GM12864 (cell line): ENCODE measurements at places on chromosomes 2 and 18.

DNA sequence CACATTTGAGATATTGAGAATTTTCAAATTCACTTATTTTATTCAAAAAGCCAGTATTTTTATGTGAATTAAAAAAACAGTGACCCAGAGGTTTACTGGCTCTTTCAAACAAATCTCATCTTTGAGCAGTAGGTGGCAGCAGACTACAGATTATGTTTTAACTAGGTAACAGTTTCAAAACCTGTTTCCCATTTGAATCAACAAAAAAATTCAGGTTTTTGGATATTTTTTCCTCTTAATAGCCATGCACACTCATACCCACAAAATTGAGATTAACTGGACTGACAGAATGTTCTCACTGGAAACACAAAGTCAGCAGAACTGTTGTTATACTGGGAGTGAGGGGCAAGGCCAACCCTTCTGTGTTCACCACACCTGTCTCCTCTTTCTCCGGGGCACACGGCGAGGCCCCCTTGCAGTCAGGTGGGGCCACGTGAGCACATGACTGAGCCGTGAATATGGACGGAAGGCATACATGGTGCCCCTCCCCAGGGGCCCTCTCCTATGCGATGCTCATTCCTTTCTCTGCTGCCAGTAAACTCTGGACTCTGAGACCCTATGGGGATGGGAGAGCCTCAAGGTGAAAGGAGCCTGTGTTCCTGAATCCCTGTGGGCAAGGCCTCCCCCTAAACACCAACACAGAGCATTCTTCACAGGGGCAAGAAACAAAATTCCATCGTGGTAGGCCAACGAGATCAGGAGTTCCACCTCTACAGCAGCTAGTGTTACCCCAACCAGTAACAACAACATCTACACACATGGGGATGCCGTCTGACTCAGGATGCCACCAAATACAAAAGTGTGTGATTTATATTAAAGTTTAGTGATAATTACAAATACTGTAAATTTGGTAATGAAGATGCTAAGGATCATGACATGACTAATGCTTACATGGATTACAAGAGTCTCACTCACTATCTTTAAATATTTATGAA is 80.4 kb downstream of the LPIN2 start:
- peak; percentile 22 for DNase-seq

DNA sequence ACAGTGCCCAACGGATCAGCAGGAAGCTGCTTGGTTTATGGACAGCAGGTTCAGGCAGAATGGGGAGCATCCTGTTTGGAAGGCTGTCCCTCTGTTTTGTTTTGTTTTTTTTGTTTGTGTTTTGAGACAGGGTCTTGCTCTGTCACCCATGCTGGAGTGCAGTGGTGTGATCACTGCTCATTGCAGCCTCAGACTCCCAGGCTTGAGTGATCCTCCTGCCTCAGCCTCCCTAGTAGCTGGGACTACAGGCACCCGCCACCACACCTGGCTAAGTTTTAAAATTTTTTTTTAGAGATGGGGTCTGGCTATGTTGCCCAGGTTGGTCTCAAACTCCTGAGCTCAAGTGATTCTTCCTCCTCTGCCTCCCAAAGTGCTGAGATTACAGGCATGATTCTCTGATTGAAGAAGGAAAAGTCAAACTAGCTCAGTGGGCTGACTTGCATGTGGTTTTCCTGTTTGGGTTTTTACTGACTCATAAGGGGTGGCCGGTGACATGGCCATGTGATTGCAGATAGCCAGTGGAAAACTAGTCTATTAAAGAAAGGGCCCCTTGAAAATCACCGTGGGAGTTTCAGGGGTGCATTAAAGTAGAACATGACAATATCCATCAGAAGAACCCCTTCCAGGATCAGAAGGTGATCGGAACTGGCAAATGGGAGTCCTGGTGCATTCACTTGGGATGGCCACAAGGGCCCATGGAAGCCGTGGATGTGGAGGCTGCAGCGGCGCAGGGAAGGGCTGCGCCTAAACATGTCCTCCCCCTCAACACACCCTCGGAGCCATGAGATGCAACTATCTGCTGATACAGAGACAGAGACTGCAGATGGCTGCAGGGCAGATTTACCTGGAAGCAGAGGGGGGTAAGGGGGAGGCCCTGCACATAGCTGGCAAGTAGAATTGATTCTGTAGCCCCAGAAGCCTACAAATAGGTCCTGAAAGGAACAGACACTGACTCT is 26.5 kb downstream of the AQP12B start:
- no peak for DNase-seq

DNA sequence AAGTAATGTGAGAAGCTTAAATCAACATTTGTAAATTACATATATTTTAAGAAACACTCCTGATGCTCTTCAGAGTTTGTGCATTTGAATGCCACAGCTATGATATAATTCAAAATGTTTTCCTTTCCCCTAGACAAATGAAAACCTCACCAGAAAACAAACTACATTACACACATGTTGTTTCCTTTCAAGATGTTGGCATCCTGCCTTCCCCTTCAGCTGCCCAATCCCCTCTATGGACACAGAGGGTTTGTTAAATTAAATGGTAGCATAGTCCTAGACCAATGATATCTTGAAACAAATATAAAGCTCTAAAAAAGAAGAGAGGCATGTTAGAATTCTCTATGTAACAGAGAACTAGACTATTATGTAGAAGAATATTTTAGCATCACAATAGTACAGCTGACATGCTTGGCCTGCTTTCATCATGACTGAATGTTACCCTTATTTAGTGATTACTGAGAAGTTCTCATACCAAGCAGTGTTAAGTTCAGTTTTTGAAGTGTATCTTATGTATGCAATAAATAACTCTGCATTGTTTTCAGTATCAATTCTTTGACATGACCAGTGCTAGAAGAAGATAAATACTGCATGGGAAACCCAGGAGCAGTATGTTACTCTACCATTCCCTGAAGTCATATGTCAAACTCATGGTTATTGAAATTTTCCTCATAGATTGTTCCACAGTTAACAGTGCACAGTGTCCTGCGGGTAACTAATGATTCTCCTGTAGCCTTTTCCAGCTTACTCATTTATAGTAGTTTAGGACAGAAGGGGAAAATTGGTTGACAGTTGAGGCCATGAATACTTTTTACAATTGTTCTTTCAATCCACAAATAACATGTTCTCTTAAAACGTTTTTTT is 316.3 kb upstream of the KCNJ3 start:
- DNase-seq = no peak

- no peak for DNase-seq
Observed at GRCh38 chr18:11283479-11284161, 134.3 kb upstream of the PIEZO2 start.

GRCh38 chr2:236597629-236598028 is 28.0 kb downstream of the ACKR3 start:
- DNase-seq = no peak

GRCh38 chr2:215797676-215798075 is 215.7 kb downstream of the MREG start:
- no peak for DNase-seq

GRCh38 chr2:15178946-15179345 is 382.2 kb downstream of the NBAS start:
- no peak for DNase-seq

DNA sequence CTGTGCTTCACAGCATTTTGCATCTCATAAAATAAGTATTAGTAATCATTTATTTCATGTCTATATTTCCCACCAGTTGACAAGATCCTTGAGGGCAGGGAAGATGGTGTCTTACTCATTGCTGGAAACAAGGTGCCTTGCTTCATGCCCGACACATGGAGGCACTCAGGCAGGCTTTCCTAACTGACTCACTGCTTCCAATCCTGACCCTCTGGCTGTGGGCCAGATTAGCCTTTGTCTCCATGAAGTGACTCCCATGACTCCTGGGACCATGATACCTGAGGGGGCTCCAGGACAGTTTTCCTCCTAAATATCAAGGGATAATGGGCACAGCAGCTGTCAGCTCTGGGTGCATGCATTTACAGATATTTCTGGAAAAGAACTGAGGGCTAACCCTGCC is 275.1 kb downstream of the AGPS start:
- no peak for DNase-seq

GRCh38 chr2:25996844-25997243 is 14.5 kb upstream of the KIF3C start:
- no peak for DNase-seq

DNA sequence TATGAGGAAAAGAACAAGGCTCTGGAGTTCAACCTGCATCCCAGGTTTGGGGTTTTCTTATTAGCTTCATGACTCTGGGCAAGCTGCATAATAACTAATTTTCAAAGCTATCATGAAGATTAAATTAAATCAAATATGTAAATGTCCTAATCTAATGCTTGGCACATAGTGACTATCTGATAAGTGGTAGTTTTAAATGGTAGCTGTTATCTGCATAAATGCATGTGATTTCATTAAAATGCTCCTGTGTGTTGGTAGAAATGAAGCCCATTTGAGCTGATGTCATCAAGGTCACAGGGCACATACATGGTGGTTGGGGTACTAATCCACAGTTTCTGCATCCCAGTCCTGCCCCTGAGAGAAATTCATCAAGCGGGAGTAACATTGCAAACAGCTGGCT is 428.8 kb downstream of the LRATD1 start:
- no peak for DNase-seq

GRCh38 chr2:231469583-231469950 is 5.3 kb upstream of the NCL start:
- no peak for DNase-seq

DNA sequence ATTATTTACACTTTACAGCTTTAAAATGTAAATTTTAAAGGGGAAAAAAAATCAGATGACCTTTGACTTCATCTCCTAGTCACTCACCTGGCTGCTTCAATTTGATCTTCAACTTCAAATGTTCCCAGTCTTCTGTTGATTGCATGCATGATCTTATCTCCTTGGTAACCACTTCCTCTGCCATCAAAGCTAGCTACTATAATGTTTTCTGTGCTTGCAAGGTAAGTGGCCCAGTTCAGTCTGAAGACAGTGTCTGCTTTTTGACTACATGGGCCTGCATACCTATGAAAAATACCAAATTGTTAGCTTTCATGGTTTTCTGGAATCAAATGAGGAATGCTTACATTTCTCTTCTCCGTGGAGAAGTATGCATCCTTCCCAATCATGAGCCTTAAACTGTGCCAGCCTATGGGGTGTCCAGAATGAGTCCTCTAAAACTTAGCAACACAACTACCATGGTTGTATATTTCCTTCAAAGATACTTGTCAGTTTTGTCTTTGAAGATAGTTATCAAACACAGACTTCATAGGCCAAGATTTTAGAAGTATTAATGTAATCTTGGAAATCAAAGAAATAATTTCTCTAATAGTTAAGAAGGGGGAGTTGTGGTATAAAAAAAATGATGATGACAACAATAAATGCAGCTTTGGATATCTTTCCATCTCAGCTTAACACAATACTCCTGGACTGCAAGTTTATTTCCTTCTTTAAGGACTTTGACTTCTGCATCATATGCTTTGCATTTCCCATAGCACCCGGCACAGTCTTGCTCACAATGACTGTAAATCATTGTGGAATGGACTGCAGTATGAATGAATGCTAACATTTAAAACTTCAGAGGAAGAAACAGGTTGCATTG is 62.1 kb downstream of the DPP4 start:
- no peak for DNase-seq

GRCh38 chr2:147149575-147150240 is 695.1 kb upstream of the ACVR2A start:
- DNase-seq = no peak

GRCh38 chr2:224925810-224926100 is 116.5 kb downstream of the DOCK10 start:
- DNase-seq = no peak

- DNase-seq = no peak
Observed at GRCh38 chr2:120631724-120632123, 103.9 kb upstream of the GLI2 start.
